ENCODE measurements at places on chromosomes 16 and 17.

- DNase-seq = no peak
Measured at GRCh38 chr16:87323727-87324410, 6.7 kb upstream of the C16orf95 start.

DNA sequence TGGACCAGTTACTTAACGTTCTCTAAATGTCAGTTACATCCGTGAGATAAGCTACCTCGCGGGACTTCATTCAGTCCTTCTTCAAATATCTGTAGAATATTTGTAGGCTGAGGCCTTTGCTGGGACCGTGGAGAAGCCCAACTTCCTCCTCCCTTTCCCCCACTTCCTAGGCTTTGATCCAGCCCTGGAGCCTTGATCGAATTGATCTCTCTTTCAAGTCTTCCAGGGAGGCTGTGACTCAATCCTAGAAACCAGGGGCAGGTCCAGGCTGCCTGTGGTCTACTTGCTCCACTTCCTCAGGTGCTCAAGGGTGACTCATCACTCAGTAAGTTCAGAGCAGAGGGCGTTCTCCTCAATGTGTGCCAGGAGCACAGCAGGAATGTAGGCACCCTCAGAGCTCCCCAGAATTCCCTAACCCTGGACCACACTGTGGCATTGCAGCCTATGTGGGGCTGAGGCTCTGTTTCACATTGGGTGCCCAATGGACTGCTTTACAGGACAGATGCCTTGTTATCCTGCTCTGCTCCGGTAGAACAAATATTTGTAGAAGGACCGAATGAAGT lies 11.2 kb upstream of the CEP20 start:
- DNase-seq = no peak

- DNase-seq = peak; percentile 96
Measured at GRCh38 chr17:81967533-81968395, 6.8 kb upstream of the NOTUM start.

- DNase-seq = no peak
Measured at GRCh38 chr17:68790931-68791330, 164.3 kb downstream of the ABCA8 start.

DNA sequence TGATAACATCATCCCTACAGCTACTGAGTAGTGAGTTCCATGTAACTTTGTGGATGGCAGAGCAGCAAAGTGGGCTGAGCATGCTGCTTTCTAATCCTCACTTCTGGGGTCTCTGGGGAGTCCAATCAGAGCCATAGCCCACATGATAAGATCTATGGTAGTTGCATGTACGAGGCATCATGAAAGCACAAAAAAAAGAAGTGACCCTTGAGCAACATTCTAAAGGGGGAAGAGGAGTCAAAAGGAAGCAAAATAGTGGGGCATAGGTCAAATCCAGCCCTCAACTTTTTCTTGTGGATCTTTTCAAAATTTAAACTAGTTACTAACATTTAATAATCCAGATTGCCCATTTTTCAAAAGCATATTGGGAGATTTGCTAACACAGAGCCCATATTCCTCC lies 208.5 kb upstream of the TOX3 start:
- no peak for DNase-seq

GRCh38 chr17:57819867-57820266 lies 30.0 kb downstream of the MRPS23 start:
- no peak for DNase-seq

GRCh38 chr16:54067322-54068065 lies 219.1 kb downstream of the IRX3 start:
- DNase-seq = no peak

- DNase-seq = no peak
Measured at GRCh38 chr17:1873418-1873817, 43.6 kb downstream of the RPA1 start.

DNA sequence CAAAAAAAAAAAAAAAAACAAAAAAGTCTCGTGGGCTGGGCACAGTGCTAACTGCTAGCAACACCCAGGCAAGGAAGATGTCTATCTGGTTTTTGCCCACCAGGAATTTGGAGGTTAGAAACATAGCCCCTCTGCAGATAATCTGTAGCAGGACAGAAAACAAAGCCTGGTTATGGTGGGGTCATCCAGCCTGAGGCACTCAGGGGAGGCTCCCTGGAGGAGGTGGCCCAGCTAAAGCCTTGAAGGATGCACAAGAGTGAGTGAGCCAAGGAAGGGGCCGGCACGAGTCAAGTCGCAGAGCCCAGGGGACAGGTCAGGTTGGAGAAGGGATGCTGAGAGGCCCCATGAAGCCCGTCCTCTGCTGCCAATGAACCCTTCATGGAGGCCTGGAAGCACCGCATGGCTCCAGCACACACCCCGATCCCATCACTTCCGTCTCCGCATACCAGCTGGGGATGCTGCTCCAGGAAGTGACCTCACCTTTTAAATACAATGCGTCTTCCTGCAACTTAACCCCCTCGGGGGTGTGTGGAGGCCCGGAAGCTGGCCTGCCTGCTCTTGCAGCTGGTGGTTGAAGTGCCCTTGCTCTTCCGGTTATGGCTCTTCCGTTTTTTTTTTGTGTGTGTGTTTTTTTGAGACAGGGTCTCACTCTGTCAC lies 86.5 kb downstream of the ENGASE start:
- DNase-seq = no peak

- DNase-seq = no peak
Measured at GRCh38 chr16:89845417-89845816, 17.1 kb downstream of the SPIRE2 start.

GRCh38 chr17:81328978-81329926 lies 34.1 kb upstream of the SLC38A10 start:
- DNase-seq = peak; percentile 34

DNA sequence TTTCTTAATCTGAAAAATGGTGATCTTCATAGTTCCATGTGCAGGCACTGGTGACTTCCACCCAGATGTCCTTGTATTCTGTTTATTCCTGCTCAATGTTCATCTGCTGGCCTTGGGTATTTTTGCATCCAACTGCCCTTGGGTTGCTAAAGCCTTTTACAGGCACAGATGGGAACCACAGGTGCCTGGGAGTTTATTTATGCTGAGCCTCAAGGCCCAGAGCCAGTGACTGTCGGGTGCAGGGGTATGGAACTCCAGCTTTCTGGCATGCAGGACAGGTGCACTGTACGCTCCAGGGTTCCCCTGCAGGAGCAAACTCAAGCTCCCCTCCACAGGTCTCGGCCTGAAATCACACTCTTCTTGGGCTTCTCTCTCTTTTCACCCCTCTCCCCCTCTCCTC lies 22.3 kb downstream of the DYNLRB2 start:
- no peak for DNase-seq

DNA sequence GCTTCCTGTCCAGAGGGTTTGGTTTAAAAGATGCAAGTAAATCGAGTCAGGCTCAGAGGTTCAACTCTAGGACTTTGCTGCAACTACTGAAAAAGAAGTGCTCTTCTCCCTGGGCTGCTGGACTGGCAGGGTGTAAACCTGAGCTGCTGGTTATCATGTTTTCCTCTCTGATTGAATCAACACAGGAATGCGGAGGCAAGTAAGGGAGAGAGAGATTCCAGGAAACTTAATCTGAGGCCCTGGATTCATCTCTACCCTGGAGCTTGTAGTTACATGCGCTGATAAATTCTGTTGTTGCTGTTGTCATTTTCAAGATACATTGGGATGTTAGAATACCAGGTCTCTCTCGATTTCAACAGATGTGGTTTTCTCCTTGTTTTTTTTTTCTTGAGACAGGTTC lies 8.2 kb upstream of the HS3ST3A1 start:
- no peak for DNase-seq

DNA sequence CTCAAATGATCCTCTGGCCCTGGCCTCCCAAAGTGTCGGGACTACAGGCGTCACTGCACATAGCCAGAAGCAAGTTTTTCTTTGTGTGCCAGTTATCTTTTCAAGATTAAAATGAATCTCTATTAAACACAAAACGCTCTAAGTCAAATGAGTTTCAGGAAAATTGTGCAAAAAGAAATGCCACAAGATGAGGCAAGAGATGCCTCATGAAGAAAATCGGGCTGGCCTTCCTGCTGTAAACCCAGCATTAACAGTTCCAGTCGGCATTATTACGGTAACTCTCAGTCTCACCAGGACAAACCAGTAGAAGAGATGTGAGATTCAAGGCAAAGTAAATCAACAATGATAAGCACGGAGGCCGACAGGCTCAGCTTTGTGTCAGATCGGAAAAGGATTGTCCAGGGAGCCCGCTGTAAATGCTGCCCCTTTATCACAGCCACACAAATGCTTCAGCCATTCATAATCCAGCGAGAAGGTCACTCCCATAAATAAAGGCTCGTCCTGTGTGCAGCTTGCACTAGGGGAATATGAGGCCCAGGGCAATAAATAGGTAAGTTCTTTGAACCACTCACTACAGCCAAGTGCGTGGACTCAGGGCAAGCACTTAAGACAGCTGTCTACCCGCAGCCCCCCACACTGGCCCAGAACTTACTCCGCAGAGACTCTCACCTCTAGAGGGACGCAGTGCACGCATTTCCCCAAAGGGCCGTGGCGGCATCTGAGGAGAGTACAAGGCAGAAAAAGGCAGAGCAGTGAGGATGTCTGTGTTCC lies 27.2 kb downstream of the NPLOC4 start:
- no peak for DNase-seq

GRCh38 chr16:5916711-5917191 lies 819.2 kb upstream of the EEF2KMT start:
- peak; percentile 97 for DNase-seq

DNA sequence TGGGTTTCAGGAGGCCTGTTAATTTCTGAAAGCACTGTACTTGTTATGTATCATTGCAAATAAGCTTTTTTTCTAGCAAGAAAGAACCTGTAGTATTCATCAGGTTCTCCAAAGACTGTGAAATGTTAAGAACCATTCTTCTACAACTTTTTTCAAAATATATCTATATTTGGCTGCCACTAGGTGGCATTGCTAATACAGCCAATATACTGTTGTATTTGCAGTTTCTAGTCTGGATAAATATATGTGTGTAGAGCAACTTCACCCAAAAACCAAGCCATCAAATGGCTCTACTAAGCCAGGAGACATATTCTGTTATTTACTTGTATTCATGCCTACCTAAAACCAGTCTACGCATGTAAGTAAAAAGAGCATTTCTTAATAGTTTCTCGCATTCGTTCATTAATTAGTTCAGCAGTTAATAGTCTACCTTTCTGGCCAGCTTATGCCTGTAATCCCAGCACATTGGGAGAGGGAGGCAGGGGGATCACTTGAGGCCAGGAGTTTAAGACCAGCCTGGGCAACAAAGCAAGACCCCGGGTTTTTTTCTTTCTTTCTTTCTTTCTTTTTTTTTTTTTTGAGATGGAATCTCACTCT lies 39.5 kb downstream of the VMP1 start:
- DNase-seq = peak; percentile 41

DNA sequence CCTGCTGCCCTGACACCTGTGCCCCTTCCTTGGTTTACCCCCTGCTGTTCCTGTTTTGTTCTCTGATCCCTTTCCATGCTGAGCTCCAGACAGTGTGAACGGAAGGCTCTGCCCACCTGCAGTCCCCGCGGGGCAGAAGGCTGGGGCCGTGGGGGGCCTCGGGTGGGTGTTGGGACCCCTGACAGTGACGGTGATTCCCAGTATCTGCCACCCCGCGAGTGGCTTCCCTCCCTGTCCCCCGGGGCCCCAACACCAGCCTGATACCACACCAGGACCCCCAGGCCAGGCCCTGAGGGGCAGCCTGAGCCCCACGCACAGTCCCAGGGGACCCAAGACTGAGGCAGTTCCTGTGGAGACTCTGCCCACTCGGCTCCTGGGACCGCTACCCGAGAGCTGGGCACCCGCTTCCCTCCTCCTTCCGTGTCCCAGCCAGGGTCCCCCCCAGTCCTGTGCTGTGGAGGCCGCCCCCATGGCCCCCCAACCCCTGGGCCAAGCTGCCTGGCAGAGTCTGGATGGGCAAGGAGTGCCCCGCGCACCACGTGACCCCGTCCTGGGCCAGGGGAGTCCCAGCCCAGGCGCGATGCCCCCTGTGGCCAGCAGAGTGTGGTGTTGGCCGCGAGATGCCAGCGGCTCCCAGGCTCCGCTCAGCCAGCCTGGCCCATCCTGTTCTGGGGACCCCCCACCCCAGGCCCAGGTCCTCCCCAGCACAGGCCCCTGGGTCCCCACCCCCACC lies 10.0 kb upstream of the C1QTNF8 start:
- peak; percentile 72 for DNase-seq

- peak; percentile 80 for DNase-seq
Measured at GRCh38 chr16:67481561-67482232, 740 bp upstream of the ATP6V0D1 start.

GRCh38 chr17:60724647-60725046 lies 47.0 kb downstream of the BCAS3 start:
- DNase-seq = no peak

GRCh38 chr17:74699236-74699635 lies 13.5 kb downstream of the CD300LF start:
- no peak for DNase-seq

GRCh38 chr16:807347-808084 lies 7.0 kb upstream of the GNG13 start:
- peak; percentile 95 for DNase-seq

GRCh38 chr16:87086156-87086555 lies 231.0 kb downstream of the C16orf95 start:
- DNase-seq = no peak

DNA sequence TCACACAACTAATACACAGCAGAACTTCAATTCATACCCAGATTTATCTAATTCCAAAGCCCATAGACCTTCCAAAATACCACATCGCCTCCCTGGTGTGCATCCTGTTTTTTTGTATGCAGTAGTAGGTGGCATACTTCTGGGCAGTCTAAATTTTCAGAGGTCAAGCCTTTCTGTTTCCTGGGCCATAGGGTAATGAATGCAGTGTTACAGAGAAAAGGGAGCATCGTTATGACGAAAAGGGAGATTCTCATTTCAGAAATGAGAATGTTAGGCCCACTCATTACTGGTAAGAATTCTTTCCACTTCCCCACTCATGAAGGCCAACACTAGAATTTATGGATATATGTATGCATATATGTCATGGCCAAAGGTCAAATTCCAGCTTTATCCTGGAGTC lies 267.8 kb upstream of the ASIC2 start:
- DNase-seq = no peak

DNA sequence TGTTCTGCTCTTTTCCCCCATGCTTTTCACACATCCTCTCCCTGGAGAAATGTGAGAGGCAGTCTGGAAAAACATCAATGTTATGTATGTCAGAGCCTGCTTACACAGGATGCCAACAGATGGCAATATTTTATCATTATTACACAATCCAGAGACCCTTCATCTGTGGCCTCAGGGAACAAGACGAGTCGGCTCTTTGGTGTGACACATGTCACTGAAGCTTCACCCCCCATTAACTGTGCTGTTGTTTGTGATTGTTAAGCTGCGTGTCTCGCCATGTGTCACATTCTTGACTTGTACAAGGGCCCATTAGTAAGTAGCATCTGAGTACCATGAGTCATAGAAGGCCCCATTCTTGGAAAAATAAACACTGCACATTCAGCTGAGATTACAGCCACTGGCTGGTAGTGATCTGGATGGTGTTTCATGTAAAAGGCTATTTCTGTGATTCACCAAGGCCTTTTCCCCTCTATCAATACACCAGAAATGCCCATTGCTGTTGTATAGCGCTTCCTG lies 682.1 kb upstream of the SOX9 start:
- no peak for DNase-seq

GRCh38 chr17:7878234-7878633 lies 10.4 kb upstream of the CHD3 start:
- DNase-seq = no peak

- DNase-seq = peak; percentile 68
Measured at GRCh38 chr16:78705694-78706093, 606.2 kb downstream of the WWOX start.

- DNase-seq = peak; percentile 26
Measured at GRCh38 chr16:22217890-22218730, 12.0 kb downstream of the EEF2K start.

Measured in NCI-H82 (cell line).